ENCODE measurements at places on chromosomes 11 and 22. TPM values are rescaled to one million over a fixed set of nuclear protein-coding genes. Genes with fewer than 3 reads are reported as not detected.

DNA sequence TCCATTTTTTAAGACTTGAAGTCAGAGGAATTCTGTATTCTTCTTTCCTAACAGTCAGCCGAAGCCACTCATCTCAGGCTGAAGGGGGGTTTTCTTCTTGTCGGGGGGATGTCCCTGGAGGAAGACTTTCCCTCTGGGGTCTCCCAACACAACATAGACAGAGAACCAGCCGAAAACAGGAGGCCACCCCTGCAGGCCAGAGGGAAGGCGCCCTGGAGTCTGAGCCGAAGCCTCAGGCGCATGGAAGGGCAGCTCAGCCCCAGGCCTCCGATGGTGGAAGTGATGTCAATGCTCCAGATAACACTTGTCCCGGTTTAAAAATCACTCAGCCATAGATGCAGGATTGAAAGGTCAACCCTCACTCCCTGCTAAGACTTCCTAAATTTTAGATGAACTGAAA is 1393.0 kb downstream of the TBC1D22A start:
- no peak for DNase-seq

DNA sequence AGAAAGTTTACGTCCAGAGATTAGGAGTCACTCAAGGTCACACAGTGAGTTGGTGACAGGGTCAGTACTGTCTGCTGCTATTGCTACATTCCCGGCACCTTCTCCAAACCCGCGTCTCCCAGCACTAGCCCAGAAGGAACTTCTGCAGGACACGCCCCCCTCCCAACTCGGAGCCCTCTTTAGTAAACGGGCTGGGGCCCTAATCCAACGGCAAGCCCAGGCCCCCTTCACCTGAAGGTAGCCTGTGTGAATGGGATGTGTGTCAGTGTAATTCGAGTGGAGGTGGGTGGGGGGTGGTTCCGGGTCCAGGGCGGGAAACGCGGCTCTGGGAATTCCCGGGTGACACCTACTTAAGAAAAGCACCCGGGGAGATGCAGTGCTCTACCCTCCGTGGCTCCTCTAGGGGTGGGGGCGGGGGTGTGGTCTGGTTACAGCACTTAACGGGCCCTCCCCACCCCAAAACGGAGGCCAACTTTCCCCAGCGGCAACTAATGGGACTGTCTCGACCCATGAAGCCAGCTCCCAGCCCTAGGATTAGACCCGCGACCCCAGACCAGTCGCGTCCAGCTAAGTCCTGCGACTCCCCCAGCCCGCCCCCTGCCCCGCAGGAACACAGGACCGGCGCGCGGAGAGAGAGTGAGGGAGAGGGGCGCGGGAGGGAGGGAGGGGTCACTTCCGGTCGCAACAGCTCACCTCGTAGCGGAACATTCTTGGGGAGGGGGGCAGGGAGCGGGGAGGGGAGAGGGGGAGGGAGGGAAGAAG is 468 bp downstream of the PATL1 start:
- DNase-seq: peak; percentile 82

DNA sequence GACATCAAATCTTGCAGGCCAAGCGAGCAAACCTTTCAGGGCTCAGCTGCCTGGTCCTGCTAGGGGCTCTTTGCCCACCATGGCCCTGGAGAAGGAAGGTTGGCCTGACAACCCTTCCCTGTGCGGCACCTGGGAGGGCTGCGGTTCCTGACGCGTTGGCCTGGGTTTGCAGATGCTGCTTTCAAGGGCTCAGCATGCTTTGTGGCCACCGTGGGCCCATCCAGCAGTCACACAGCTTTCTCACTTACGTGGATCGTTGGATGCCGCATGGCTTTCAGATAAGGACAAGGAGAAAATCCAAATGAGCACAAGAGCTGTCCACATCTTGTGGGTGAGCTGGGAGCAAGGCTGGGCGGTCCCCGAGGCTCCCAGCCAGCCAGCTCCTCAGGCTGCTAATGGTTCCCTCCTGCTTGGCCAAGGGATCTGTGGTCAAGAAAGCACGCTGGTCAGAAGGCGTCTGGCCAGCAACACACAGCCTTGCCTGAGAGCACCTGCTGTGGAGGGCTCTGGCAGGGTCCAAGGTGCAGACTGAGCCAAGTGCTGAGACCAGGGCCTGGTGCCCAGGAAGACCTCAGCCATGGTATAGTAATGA is 8.2 kb downstream of the C11orf24 start:
- DNase-seq: no peak

SLC1A2 gene
- not detected for total RNA-seq

GRCh38 chr22:19434401-19434800 is 2.1 kb downstream of the MRPL40 start:
- no peak for DNase-seq

DNA sequence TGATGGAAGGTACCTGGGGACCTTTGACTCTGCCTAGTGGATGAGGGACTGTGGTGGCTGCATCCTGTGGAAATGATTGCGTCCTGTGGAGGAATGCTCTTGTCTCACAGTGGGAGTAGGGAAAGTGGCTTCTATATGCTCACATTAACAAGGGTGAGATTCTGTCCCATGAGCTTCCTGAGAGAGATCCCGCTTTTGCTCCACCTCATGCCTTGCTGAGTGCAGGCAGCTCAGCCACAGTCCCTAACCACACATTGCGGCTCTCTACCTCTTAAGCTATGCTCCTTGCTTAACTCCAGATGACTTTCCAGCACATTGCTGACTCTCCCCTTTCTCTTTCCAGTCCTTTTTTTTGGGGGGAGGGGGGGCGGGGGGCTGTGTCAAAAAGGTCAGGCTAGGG is 45.0 kb downstream of the TEAD1 start:
- no peak for DNase-seq

GRCh38 chr11:97856666-97857065 is 1164.1 kb upstream of the CNTN5 start:
- no peak for DNase-seq

DNA sequence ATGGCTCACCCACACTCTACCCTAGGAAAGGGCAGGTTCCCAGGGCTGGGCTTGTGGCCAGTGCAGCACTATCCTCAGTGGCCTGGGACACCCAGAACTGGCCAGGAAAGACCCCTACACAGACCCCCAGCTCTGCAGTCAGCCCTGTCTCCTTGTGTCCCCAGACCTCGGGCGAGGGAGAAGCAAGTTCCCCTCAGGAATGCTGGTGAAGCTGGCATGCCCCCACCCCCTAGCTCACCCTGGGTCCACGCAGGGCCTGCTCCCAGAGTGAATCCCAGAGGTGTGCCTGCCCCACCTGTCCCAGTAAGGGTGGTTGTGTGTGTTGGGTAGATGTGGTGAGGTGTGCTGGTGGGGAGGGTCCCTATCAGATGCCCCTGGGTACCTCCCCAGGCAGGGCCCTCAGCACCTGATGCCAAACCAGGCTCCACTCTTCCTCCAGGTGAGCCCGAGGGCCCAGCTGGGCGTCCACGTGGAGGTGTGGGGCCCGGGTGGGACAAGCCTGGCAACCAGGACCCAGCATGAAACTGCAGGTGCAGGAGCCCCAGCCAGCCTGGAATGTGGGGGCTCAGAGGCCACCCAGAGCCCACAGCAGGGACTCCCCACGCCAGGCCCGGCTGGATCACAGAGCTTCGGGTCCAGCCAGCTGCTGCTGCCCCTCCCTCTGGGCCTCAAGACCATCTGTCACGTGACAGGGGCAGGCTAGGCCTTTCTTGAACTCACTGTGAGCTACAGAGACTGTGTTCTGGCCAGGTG is 48.4 kb upstream of the KCNQ1OT1 start:
- no peak for DNase-seq

GRCh38 chr11:93589347-93589746 is 46.2 kb upstream of the SMCO4 start:
- DNase-seq: no peak

DNA sequence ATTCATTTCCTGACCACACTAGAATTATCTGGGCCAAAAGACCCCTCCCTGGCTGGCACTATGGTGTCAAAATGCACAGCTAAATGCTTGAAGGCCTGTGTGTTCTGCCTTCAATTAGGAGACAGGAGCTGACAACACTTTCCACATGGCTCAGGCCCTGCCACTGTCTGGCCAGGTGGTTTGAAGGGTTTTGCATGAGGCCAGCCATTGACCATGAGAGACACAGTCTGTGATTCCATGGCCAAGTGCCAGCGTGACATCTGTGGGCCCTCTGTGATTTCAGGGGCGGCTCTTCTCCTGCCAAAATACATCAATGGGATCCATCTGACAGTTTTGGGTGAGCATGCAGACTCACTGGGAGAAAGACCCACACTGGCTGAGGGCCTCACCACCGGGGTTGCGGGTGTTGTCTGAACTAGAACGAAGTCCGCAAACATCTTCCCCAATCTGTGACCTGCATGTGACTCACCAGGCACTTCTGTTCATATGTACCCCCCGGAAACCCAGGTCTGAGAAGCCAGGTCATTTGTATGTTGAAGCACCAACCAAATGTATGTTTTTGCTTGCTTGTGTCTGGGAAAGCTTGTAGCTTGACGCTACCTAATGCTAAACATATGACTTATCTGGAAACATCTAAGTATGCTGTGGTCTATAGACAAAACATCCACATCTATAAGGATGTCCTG is 20.7 kb upstream of the NAV2 start:
- no peak for DNase-seq

- DNase-seq: no peak
These were observed 9.7 kb upstream of the LRP5 start for GRCh38 chr11:68302670-68303069.

DNA sequence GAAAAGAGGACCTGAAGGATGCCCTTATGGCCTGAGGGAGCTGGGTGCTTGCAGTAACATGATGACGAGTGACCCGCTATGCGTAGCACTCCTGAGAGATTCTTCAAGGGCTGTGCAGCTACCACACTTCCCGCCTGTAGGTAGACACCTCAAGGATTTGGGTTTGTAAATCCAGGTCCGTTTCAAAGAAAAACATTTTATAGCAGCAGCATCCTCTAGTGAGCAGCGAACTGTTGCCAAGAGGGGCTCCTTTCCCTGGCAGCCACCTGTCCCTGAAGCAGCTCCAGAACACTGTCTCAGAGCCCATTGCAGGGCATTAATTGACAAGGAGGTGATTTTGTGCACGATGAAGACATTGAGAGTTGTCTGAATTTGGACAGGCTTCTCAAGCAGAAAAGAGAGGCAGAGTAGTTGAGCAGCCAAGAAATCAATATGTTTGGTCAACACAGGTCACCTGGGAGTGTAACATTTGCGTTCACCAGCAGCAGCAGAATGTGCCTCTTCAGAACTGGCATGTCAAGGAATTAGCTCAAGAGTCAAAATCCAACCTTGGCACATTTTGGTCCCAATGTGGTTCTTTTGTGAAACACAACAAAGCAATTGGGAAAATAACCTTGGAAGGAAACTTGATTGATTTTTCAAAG is 209.8 kb upstream of the MTNR1B start:
- DNase-seq: no peak

INSC gene
- 0.69 TPM for total RNA-seq

DNA sequence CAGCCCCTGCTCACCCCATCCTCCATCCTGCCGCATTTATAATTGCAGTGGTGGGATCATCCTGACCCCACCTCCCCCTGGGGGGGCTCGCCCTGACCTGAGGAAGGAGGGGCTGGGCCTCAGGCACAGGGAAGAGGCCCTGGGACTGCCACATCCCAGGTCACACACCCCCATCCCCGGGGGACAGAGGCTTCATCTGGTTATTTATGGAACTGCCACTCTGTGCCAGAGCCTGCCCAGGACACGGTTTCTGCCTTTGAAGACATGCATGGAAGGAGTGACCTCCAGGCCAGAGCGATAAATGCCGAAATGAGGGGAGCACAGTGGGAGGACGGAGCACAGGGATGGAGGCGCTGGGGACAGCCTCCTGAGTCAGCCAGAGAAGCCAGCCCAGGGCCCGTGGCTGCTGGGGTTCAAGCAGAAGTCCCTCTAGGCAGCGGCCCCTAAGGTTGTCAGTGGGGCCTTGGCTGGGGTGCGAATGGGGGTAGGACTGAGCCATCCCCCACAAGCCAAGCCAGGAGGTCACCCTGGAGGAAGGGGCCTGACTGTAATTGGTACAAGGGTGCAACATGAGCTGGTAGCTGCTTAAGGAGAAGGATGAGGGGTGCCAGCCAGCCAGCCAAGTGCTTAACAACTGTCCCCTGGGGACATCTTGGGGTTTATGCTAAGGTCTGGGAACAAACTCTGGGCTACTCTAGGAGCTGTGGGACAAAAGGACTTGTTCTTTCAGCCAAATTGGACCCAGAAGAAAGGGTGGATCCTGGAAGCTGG is 51.4 kb upstream of the SHISAL1 start:
- no peak for DNase-seq

DNA sequence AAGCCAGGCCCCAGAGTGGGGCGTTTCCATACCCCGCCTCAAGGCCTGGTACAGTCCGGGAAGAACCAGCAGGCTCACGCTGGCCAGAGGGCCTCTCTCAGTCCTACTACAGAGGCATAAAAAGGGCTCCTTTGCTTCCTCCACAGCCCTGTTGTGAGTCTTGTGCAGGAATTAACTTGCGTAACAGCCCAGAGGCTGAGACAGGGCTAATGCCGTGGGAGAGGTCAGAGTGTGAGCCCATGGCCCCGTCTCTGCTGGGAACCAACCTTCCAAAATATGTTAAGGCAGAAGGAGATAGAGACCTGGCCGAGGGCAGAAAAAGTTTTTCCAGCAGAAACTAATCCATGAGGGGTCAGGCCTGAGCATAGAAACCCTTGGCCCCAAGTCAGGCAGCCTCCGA is 19.9 kb upstream of the TMEM184B start:
- no peak for DNase-seq

DCHS1 gene
- 0.91 TPM for total RNA-seq

SEZ6L gene
- total RNA-seq: not detected

GRCh38 chr22:30117256-30117655 is 37.0 kb downstream of the HORMAD2 start:
- DNase-seq: no peak

- no peak for DNase-seq
These were observed 42.9 kb upstream of the GAB2 start for GRCh38 chr11:78460471-78460870.

DNA sequence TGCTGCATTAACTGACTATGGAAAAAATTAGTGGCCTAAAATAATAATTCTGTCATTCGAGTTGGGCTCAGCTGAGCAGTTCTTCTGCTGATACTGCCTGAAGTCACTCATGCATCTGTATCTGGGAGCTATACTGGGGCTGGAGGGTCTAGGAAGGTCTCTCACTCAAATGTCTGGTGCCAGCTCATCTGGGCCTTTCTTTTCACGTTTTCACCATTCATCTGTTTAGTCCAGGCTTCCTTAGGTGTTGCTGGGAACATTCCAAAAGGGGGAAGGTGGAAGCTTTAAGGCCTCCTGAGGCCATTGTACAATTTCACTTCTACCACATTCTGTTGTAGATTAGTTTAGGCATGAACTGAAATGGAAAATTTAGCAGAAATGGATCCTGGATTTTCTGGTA is 28.0 kb downstream of the YAP1 start:
- DNase-seq: no peak

GRCh38 chr11:67673902-67674301 is 521 bp downstream of the ALDH3B2 start:
- no peak for DNase-seq

FAM118B gene
- 8.9 TPM for total RNA-seq

APOBEC3H gene
- total RNA-seq: 7.3 TPM

DNA sequence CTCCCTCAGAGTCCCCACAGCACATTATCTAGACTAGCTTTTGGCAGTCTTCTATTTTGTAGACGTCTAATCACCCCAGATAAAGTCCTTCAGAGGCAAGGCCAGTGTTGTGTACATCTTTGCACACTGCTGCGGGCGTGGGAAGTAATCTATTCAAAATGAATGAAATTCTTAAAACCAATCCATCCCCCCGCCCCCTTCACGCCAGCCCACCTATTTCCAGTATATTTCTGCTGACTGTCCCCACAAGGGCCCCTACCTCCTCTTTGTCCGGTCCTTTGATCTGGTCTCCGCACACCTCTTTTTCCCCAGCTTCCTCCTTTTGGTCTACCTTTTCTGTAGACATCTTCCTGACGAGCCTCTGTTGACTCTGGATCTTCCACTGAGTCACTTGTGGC is 375 bp downstream of the BSCL2 start:
- no peak for DNase-seq

GRCh38 chr11:78226684-78227680 is 38.3 kb downstream of the USP35 start:
- peak; percentile 55 for DNase-seq

Measured in activated CD4-positive, alpha-beta T cell treated with anti-CD3 and anti-CD28 coated beads for 36 hours (primary cell).